Heart right ventricle (tissue), 16 donors: ENCODE measurements at places on chromosomes 12 and 14. TPM values are rescaled to one million over a fixed set of nuclear protein-coding genes. Genes with fewer than 3 reads are reported as not detected.
A peak's percentile ranks its signal among the peaks of the same experiment; 100 is the strongest.

DNA sequence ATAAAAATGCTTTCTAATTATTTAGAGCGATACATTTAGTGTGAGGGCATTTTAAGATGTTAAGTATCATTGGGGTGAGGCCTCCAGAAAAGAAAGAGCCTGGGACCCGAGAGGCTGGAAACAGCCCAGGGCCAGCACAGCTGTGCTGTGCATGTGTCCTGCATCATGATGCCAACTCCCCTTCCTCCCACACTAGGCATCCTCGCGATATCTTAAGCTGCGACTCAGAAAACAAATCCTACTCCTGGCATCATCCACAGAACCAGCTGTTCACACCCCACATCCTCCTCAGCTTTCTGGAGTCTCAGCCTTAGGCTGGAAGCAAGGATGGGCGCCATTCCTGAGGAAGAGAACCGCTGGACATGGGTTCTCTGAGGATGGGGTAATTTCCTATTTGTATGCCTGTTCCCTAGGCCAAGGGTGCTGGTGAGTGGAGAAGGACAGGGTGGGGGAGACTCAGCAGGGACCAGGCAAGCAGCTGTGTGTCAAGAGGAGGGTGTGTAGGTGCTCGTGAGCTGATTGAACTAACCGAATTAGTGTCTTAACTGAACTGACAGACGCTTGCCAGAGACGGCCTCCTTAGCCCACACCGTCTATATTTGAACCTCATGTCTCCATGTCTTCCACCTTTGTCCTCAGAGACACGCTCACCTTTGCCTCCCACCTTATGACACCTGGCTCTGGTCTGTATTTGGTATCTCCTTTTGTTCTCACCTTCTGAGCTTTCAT lies 15.6 kb upstream of the MCRS1 start:
- H3K36me3 ChIP-seq: no peaks in the 10 kb centered on the region
- H3K4me3 ChIP-seq: no peak overlapping the region
- peaks cover 6% of the 10 kb centered on the region for H3K4me1 ChIP-seq
- peak overlapping the region; percentile 45 for H3K27ac ChIP-seq
- no peaks in the 10 kb centered on the region for H3K27me3 ChIP-seq
- no peak for DNase-seq

DNA sequence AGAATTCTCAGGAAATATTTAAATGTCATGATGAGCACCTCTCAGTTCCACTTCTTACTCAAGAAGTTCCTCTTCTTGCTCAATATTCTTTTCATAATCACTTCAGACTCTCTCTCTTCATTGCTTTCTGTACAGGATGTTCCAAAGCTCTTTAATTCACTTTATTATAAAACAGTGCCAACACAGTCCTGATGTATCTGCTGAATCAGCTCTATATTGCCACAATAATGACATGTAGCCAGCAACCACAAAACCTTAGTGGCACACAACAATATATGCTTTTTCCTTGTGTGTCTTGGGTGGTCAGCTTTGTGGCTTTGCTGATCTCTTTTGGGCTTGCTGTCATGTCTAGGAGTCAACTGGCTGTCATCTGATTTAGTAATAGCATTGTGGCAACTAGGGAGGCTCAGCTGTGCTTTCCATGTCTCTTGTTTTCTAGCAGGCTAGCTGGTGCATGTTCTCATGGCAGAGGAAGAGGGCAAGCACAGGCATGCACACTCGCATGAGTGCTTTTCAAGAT lies 52.8 kb upstream of the SLC2A13 start:
- H3K27ac ChIP-seq: no peak overlapping the region
- no peak overlapping the region for H3K4me3 ChIP-seq
- H3K27me3 ChIP-seq: no peaks in the 10 kb centered on the region
- no peak for DNase-seq
- H3K4me1 ChIP-seq: no peaks in the 10 kb centered on the region
- H3K36me3 ChIP-seq: no peaks in the 10 kb centered on the region

DNA sequence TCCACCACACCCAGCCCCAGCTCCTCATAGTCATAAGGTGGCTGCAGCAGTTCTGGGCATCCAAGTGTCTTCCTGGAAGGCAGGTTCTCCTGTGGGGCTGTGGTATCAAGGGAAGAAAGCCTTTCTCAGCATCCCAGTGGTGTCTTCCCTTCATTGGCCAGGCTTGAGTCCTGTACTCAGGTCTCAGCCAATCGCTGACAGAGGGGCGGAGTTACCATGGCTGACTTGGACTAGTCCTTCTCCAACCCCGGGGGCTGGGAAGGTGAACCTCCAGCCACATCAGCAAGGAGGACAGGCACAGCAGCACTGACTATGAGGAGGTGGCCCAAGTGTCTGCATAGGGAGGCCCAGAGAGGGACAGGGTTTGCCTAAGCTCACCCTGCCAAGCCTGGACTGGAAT lies 64.0 kb upstream of the SLC24A4 start:
- no peaks in the 10 kb centered on the region for H3K36me3 ChIP-seq
- no peaks in the 10 kb centered on the region for H3K27me3 ChIP-seq
- H3K27ac ChIP-seq: no peak overlapping the region

DNA sequence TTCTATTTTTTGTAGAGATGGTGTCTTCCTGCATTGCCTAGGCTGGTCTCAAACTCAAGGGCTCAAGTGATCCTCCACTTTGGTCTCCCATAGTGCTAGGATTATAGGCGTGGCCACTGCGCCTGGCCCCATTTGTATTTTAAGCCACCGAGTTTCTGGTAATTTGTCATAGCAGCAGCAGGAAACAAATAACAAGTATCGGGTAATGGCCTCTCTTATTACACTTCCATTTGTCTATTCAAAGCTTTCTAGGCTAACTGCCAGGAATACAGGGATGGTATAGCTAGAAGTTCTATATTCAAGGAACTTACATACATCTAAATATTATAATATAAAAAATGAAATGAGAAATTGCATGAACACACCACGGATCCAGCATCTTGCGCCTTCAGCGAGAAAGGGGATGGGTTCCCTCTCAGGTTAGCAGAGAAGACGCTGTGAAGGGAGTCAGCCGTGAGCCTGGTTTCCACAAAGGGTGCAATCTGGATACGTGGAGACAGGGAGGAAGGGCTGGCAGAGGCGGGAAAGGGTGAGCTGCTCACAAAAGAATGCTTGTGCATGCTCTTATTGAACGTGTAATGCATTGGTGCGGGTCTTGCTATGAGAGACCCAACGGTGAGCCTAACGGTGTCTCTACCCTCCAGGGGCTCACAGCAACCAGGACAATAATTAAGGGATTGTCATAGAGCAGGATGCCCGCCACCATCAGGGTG lies 9.5 kb downstream of the BDKRB1 start:
- no peaks in the 10 kb centered on the region for H3K36me3 ChIP-seq
- H3K4me1 ChIP-seq: no peaks in the 10 kb centered on the region
- no peaks in the 10 kb centered on the region for H3K27me3 ChIP-seq
- H3K4me3 ChIP-seq: no peak overlapping the region
- H3K27ac ChIP-seq: no peak overlapping the region

GRCh38 chr14:64569138-64569631 lies 19.4 kb downstream of the PPP1R36 start:
- peaks cover 45% of the 10 kb centered on the region for H3K4me1 ChIP-seq
- no peaks in the 10 kb centered on the region for H3K36me3 ChIP-seq
- peak; percentile 48 for DNase-seq
- peak overlapping the region; percentile 57 for H3K27ac ChIP-seq
- H3K27me3 ChIP-seq: no peaks in the 10 kb centered on the region

The CLEC1A gene
- 4.8 TPM for polyA plus RNA-seq

The BIN2 gene
- 1.4 TPM for polyA plus RNA-seq

The CPNE8 gene
- polyA plus RNA-seq: 14.9 TPM
